ENCODE measurements at places on chromosomes 7 and 10. TPM values are rescaled to one million over a fixed set of nuclear protein-coding genes. Genes with fewer than 3 reads are reported as not detected.

The SPDYE9 gene
- total RNA-seq, result not detected

The NUDT1 gene
- total RNA-seq, result 9.6 TPM

The LRRC17 gene
- total RNA-seq, result 1.8 TPM

- no peak for DNase-seq
These were observed 100.1 kb downstream of the DNAJB6 start for GRCh38 chr7:157436763-157437480.

DNA sequence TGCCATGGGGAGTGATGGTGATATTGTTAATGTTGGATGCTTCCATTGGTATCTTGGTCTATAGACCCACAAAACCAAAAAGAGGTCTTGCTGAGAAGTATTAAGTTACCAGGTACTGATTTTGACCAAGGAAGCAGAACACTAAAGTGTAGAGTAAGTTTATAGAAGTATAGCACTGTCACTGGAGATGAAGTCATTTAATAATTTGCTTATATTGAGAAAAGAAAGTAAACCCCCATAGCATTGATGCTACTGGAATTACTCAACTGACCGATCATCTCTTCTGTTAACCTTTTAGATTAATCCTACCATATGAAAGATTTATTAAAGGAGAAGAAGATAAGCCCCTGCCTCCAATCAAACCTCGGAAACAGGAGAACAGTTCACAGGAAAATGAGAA, 183.2 kb downstream of the RTKN2 start:
- DNase-seq, result no peak

GRCh38 chr7:128110641-128111364, 79.6 kb upstream of the LRRC4 start:
- no peak for DNase-seq

DNA sequence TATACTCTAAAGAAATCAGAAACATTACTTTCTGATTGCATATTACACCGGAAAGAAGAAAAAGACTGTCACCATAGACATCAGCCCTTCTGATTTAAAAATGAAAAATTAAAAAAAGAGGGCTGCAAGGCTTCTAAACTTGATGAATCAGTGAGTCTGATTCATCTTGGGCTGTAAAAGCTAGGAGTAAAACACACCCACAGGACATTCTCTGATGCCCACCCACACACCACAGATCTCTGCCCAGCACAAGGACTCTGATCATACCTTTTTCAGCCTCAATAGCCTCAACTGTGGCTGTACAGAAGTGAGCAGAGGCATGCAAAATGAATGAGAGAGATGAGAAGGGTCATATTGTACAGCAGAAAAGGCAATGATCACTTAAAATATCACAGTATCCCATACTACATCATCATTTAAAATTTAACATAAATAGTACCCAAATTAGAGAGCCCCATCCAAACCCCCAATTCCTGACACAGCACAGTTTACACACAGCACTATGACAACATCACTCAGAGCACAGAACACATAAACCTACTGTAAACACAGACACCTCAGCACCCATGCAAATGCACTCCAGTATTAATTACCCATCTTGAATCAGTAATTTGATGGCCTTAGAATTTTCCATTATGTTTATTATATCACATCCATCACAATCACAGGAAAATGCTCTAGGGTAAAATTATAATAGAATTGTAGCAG, 6.4 kb upstream of the MSS51 start:
- DNase-seq, result no peak

DNA sequence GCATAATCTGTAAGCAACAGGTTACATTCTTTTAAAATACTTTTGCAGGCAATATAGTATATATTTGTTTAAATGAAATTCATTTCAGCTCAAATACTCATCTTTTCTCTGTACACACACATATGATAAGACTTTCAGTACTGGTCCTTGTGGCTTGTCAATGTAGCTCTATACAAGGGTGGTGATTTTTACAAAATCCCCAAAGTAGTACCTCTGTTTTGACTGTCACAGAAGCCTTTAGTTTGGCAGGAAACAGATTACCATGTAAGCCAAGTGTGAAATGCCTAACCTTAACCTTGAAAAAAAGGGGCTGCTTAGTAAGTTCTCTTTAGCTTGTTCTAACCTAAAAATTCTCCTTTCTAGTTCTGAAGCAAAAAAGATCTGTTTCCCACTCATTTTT, 87.9 kb downstream of the KCND2 start:
- no peak for DNase-seq

DNA sequence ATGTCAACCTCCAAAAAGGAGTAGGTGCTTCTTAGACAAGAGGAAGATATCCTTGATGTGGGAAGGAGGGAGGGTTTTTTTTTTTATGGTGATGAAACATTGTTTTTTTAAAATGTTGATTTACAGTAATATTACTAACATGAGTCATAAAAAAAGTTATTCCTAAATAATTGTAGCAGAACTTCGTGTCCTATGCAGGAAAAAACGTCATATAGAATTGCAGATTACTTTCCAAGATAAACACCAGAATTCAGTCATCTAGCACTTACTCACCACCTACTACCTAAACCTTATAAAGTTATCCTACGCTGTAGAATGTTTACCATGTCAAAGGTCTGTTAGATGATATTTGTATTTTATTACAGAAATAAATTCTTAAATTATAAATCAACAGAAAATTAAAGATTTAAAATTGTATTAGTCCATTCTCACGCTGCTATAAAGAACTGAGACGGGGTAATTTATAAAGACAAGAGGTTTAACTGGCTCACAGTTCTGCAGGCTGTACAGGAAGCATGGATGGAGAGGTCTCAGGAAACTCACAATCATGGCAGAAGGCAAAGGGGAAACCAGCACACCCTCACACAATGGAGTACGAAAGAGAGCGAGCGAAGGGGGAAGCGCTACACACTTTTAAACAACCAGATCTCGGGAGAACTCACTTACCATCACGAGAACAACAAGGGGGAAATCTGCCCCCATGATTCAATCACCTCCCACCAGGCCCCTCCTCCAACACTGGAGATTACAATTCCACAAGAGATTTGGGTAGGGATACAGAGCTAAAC, 105.2 kb upstream of the NEBL start:
- no peak for DNase-seq

The ZNF736 gene
- 6.8 TPM for total RNA-seq

DNA sequence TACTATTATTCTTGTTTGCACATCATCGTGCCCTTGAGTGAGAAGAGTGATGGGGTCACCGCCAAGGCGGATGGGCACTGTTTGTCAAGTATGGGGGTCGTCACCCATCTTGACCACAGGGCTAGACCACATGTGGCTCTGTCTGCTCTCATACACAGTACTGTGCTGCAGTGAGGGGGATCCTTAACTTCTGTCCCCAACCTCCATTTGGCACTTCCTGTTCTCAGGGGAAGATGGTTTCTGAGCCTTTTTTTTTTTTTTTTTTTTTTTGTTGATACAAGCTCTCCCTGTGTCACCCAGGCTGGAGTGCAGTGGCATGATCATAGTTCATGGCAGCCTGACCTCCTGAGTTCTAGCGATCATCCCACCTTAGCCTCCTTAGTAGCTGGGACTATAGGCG, 13.6 kb downstream of the WBP1L start:
- DNase-seq, result no peak

All from cardiac septum (tissue), 1 donor.